ENCODE measurements at places on chromosomes 2 and 18. TPM values are rescaled to one million over a fixed set of nuclear protein-coding genes. Genes with fewer than 3 reads are reported as not detected.

Gene IGFBP5
- 216 TPM for total RNA-seq

Gene PDE1A
- 1.5 TPM for total RNA-seq

Gene CELF4
- total RNA-seq = not detected

Gene CXCR4
- total RNA-seq = 2.6 TPM

Gene GALR1
- not detected for total RNA-seq

Gene SERTAD2
- 10.3 TPM for total RNA-seq

Gene LRP1B
- total RNA-seq = 1.5 TPM

Gene HOXD8
- 3.3 TPM for total RNA-seq

DNA sequence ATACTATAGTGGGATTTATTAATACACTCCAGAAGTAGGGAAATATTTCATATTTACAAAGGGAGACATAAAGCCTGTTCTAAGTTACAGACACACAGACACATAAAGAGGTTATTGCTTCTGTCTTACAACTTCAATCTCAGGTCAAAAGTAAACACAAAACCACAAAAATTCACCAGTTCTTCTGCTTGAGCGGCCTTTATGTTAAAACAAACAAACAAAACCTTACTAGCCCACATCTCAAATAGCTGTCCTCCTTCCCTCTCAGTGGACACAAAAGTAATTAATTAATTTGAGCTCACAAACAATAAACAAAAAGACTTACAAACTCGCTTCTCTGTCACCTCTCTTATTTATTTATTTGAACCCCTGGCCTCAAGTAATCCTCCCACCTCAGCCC, 1.5 kb upstream of the ASNSD1 start:
- DNase-seq = no peak

GRCh38 chr2:74051504-74051903, 66.8 kb downstream of the TET3 start:
- DNase-seq = no peak

DNA sequence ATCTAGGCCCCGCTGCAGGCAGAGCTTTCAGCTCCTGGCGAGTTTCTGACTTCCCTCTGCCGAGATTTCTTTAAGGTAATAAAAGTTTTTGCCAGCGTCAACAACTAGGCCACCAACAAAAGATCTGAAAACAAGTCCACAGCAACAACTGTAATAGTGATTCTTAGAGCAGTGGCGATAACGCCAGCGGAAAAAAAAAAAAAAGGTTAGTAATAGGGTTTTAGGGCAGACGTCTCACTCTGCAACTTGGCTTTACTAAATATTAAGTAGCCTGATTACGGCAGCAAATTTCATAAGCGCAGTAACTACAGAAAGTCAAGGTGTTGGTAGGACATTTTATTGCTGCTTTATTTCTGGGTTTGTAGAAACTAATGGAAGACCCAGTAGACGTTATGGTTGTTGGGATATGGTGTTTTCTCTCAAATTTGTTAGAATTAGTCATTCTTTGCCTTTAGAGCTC, 481 bp downstream of the SLC30A6 start:
- DNase-seq = no peak

DNA sequence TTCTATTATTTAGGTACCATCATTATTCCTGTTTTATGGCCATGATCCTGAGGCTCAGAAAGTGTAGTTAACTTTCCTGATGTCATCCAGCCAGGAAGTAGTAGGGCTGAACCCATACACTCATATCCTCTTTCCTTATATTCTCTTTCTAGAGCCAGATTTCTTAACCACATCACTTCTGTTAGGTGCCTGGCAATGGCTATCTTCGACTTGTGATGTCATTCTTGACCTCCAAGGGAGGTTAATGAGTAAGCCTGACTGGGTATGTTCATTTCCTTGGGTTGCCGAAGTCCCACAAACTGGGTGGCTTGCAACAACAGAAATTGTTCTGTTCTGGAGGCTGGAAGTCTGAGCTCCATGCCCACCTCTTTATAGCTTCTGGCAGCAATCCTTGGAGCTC, 43.4 kb downstream of the ITGB6 start:
- DNase-seq = no peak

DNA sequence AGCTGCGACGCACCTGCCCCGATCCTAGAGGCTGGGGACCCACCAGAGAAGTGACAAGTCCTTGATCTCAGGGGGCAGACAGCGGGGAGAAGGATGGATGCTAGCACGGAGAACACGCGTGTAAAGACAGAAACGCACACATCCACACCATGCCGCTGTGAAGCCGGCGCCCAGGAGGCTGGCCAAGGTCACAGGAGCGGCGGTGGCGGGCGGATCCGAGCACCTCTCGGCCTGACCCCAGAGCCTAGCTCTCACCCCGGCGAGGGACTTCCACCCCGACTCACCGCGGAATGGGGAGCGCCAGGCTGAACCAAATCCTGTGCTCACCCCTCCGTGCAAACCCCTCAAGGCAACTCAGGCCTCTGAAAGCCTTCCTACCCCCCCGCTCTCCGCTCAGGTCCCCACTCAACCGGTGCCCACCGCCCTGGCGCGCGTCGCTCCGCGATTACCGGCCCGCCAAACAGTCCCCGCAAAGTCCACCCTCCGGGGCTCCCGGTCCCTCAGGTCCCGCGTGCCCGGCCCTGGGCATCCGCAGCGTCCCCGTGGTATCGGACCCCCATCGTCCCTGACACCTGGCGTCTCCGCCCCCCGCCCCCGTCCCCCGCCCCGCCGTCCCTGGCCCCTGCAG, 460 bp upstream of the LRRFIP1 start:
- peak; percentile 54 for DNase-seq

- no peak for DNase-seq
Measured at GRCh38 chr2:48914477-48915089, 159.1 kb upstream of the LHCGR start.

DNA sequence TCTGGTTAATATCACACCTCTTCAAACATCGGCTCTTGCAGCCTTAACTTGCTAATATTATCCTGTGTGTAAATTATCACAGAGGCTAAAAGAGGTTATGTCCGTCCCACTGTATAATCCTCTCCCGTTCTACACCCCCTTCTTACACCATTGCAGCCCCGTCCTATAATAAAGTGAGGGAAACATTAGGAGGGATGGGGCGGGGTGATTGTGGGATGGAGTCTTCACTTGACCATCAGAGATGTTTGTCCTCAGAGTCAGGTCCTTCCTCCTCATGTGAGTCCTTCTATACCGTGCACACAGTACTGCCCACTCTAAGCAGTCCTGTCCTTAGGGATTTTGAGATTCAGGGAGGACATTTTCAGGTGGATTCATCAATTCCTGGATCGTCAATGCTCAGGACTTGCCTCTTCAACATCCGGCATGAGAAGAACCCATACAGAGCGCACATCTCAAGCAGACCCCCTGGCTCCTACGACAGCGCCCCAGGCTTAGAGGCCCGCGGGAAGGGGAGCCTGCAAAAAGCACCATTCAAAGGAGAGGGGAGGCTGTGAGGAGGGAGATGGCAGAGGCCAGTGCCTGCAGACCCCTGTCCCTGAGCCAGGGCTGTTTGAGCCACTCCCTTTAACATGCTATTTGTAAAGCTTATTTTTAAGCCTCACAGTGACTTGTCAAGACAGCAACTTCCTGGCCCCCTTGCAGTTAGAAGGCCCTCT, 42.8 kb upstream of the ASB18 start:
- DNase-seq = no peak

GRCh38 chr2:164913011-164913410, 42.3 kb downstream of the SLC38A11 start:
- DNase-seq = no peak

DNA sequence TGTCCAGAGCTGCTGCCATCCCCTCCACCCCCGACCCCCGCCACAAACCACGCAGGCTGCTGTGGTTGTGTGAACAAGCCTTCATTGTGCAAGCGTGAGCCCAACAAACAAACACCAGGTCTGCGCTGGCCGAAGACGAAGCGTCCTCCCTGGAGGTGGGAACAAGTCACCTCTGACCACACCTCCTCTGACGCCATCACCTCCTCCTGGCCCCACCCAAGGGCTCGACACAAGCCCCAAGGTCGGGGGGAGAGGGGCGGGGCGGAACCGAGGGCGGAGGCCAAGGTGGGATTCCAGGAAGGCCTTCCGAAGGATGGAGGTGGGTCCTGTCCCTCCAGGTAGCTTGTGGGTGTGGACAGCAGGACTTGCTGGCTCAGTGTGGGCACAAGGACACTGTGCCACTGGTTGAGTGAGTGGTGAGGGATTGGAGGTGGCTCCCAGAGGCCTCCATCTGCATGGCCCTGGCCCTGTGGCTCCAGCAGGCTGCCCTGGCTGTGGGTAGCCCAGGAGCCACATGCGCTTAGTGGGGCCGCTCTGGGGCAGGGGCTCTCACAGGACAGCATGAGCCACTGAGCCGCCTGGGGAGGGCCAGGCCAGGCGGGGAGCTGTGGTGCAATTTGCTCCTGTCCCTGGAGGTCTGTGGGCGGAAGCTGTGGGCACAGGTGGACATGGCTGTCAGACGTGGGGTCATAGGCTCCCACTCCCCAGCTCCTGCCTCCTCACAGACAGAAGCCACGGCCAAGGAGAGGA, 7.4 kb upstream of the GPR17 start:
- DNase-seq = peak; percentile 74

DNA sequence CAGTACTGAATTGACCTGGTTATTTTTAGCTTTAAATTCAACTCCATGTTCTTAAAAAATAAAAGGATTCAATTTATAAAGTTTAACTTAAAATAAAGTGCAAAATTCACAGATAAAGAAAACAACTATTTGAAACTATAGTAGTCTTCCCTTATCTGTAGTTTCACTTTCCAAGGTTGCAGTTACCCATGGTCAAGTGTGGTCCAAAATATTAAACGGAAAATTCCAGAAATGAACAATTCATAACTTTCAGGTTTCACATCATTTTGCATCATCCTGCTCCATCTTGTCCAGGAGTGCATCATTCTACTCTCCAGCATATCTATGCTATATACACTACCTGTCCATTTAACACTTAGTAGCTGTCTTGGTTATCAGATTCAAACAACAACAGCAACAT, 54.5 kb upstream of the ZNF804A start:
- no peak for DNase-seq

DNA sequence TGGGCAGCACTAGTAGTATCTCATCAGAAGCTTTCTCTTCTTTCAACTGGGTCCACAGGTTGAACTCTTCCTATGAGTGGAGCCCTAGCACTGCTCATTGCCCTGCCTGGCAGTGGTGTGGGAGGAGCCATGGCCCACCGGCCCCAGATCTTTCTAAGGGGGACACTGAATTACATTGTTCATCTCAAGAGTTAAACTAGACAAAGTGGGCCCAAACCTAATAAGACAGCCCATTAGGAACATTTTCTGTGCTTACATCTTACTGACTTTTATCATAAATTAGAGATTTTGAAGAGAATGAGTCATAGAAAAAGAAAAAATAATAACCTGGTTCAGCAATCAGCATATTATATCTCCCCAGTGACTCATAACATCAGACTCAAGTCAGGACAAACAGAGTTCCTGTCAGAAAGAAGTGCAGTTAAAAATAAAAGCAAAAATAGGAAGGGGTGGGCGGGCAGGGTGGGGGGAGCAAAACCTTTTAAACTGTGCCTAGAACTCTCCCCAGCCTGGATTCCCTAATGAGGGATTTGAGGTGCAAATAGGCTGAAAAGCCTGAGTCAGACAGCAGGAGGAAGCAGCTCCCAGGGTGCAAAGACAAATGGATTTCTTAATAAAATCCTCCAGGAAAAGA, 161.6 kb upstream of the TRIB2 start:
- no peak for DNase-seq

- DNase-seq = no peak
Measured at GRCh38 chr2:217357886-217358620, 498.2 kb upstream of the TNP1 start.

DNA sequence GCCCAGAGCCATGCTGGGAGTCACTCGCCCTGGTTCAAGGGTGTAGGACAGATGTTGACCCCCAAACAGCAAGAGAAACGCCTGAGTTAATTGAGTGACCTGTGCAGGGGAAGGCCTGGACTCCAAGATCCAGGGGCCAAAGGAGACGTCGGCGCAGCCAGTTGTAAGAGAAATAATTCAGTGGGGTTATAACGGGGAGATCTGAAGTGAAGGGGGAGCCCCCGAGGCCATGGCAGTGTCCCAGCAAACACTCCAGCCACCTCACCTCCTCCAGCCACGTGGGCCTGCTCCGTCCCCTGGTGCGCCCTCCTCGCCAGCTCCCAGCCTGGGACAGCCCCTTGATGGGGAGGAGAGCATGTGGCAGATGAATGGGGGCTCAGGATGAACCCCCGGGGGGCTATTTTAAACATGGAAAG, 130.7 kb upstream of the GPC1 start:
- DNase-seq = no peak

GRCh38 chr2:5846881-5847280, 154.7 kb downstream of the SOX11 start:
- DNase-seq = no peak

DNA sequence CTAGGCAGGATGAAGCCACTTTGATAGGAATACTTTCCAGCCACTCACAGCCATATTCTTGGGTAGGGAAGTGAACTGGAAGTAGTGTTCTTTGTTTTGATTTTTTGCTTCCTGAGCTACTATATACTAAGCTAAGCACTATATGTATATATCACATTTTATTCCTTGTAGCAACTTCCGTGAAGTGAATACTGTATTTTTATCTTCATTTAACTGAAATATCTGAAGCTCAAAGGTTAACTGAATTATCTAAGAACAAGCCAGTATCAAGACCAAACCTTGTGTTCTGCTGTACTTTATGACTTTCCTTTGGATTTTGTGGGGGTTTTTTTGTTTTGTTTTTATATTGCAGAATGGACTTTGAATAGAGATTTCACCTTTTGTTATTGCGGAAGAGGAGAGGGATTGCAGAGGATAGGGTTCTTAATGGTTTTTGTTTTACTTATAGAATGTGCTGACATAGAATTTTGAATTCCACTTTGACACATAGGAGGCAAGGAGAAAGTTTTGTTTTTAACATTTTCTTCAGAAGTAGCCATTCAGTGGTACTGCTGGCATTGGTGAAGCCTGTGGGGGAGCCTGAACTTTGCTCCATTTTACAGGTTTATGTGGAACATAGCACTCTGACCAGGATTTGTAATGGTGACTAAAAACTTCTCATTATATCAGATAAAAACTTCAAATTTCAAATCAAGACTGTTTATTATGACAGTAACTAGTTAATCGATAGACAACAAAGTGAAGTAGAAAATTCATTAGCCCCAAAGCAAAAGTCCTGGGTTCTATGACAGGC, 24.1 kb upstream of the RNF138 start:
- no peak for DNase-seq

DNA sequence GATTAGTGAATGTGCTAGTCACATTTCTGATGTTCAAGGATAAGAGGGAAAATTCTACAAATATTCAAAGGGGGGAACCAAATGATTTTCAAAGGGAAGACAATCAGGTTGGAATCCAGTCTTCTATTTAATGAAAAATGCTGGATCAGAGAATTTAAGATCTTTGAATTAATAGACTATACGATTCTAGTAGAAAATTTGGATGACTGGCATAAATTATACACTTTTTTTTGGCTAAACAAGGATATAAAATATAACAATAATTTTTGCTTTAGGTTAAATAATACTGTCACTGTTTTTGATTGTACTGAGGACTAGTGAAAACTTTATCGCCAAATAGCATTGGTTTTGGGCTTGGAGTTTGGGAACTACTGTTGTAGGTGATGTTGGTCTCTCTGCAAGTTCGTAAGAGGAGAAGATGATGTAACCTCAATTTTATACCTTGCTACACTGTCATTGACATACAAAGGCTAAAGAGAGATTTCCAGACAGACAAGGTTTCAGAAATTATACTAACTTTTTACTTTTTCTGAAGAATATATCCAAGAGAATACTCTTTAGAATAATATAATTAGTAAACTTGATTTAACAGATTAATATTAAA, 51.3 kb downstream of the NCOA1 start:
- no peak for DNase-seq
